ENCODE measurements at places on chromosomes 1 and 21. TPM values are rescaled to one million over a fixed set of nuclear protein-coding genes. Genes with fewer than 3 reads are reported as not detected.

DNA sequence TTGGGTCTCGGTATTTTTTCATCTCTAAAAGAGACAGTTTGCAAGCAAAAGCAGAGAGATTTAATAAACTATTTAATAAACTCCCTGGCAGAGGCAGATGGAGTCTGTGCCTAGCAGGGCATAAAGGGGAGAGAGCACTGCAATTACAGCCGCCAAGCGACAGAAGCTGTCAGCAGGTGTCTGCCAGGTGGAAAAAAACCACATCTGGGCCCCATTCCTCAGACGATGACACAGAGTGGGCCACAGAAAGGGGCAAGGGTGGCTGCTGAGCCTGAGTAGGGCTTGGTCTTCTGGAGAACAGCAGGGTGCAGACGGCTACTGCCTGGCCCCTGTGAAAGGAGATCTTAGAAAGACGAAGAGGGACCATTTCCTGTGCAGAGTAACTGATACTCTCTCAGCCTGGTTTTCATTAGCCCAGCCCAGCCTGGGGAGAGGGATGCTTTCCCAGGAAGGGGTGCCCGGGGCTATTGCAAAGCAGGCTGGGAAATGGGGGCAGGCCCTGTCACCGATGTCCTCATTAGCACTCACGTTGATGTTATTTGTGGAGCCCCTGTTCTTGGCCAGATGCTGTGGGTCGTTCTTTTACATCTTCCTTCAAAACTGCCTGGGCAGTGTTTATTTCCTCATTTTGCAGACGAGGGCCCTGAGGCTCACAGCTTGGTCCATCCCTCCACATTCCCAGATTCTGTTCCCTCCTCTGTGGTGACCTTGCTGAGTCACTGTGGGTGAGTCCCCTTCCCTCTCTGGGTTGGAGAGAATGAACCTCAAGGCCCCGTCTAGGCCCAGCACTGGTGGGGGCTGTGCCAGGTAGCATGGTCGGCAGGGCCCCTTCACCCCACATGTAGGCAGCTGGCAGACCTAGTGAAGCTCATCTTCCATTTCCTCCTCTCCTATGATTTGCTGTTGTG is 472.7 kb downstream of the PTPRU start:
- peaks cover 41% of the 10 kb centered on the region for H3K27me3 ChIP-seq
- DNase-seq: no peak
- H3K27ac ChIP-seq: peak overlapping the region; percentile 24
- H3K36me3 ChIP-seq: no peaks in the 10 kb centered on the region

- H3K4me3 ChIP-seq: no peak overlapping the region
- no peaks in the 10 kb centered on the region for H3K36me3 ChIP-seq
- no peak overlapping the region for H3K27ac ChIP-seq
- no peak for DNase-seq
- H3K4me1 ChIP-seq: no peaks in the 10 kb centered on the region
Observed at GRCh38 chr1:240008298-240008697, 83.4 kb upstream of the FMN2 start.

- H3K4me3 ChIP-seq: peak overlapping the region; percentile 84
- DNase-seq: peak; percentile 54
- H3K36me3 ChIP-seq: peaks cover 2% of the 10 kb centered on the region
- peak overlapping the region; percentile 96 for H3K27ac ChIP-seq
- peaks cover 2% of the 10 kb centered on the region for H3K27me3 ChIP-seq
Observed at GRCh38 chr21:15063081-15063813, 1.6 kb downstream of the NRIP1 start.

DNA sequence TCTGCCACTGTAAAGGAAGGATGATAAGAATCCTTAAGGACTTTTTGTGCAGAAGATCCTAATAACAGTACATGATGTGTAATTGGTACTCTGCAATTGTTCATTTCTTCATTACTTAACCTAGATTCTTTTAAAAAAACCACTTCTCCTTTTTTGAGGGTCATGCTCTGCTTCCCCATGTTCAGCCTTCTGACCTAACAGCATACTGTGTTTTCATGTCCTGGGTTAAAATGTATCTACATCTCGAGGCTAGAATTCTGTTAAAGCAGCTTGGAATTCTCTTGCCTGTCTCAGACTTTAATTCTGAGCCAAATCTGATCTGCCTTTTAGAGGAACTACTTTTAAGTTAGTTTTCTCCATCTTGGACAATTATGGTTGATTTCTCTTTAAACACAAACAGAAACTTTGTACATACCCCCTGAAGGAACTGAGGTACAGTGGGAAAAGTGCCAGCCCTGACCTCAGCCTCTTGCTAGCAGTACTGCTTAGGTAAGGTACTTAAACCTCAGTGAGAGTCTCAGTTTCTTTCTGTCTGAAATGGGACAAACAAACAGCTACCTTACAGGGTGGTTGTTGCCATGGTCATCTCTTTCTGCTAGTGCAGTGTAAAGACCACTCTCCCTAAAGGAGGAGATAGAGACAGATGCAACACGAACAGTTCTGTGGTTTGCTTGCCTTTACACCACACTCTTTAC is 103.2 kb upstream of the DYNLT5 start:
- H3K4me3 ChIP-seq: no peak overlapping the region
- no peaks in the 10 kb centered on the region for H3K4me1 ChIP-seq
- peaks cover 10% of the 10 kb centered on the region for H3K27me3 ChIP-seq
- H3K36me3 ChIP-seq: no peaks in the 10 kb centered on the region
- DNase-seq: no peak
- H3K27ac ChIP-seq: no peak overlapping the region

DNA sequence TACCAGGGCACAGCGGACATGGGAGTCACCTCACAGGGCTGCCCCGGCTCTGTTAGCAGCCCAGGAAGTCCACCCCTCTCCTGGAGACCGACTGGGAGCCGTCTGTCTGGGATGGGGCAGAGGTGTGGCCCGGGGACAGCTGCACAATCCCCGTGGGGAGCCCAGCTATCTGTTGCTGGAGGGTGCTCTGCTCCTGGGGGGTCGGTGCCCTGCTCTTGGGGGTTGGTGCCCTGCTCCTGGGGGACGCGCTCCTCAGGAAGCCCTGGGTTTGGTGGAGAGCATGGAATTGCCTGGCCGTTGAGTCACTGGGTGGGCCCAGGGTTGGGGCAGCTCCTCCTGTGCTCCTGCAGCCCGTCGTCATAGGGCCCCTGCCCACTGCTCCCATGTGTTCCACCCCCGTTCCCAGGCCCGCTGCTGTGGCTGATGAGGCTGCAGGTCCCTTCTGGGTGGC is 39.3 kb downstream of the AGPAT3 start:
- no peak overlapping the region for H3K27ac ChIP-seq
- no peak overlapping the region for H3K4me3 ChIP-seq
- H3K4me1 ChIP-seq: peaks cover 3% of the 10 kb centered on the region
- H3K27me3 ChIP-seq: no peaks in the 10 kb centered on the region
- DNase-seq: no peak

DNA sequence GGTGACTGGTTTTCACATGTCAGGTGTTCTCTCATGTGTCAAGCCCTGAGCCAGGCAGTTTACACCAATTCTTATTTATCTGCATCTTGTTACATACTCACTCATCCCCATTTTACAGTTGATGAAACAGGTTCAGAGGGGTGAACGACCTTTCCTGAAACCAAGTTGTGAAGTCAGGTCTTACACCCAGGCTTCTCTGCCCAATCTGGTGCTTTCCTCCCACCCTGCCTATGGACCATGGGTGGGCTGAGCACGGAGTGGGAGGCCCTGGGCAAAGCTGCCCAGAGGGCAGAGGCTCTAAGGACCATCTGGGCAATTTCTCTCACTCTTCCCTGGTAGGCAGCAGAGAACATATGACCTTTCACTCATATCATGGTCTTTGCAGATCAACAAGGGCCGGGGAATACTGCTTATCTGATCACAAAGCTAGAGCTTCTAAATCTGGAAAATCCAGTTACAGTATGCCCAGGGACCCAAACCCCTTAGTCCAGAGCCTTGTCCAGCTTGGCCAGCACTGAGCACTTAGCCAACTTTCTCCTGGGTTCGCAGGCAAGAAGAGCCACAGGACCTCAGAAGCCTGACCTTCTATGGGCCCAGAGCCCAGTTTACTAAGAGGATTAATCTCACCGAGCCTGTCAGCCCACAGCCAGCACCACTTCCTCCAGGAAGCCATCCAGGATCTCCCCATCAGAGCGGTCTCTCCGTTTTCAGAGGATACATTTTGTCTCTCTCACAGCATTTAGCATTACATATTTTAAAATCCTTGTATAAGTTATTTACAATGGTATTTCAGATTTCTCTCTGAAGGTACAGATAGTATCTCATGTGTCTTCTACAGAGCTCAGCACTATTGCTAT is 16.0 kb upstream of the TTC39A start:
- H3K36me3 ChIP-seq: no peaks in the 10 kb centered on the region
- no peak overlapping the region for H3K4me3 ChIP-seq
- no peak for DNase-seq
- peaks cover 2% of the 10 kb centered on the region for H3K4me1 ChIP-seq

DNA sequence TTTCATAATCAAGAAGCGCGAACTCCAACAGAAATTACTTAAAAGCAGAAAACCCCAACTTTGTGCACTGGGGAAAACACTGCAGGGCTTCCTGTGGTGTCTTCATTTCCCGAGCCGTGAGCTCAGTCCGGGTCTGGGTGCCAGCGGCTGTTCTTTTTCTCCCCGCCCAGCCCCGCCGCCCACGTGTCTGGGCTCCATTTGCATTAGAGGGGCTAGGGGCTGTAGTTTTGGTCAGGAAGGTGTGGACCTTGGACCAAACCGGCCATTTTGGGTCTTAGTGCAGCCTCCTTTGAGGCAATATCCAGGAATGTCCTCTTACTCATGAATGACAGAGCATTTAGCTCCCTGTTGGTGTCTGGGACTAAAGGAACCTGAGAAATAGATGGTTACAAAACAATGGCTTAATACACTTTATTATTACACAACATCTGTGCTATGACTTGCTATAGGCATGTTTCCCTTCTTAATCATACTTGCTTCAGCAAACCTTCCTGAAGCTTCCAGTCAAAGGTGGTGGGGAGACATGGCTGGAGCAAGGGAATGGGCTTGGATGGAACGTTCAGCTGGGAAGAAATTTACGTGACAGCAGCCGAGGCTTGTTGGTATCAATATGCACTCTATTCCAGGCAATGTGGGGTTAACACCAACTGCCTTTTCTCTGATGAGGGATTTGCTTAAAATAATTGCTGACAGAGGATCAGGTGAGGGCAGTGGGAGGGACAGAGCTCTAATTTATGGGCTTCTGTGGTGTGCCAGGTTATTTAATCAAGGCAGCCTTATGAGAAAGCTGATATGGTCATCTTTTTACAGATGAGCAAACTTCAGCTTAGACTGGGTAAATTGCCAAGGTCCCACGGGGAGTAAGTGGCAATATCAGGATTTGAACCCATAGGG is 1.1 kb downstream of the AGTRAP start:
- peak; percentile 71 for DNase-seq
- H3K36me3 ChIP-seq: no peaks in the 10 kb centered on the region
- H3K27me3 ChIP-seq: no peaks in the 10 kb centered on the region
- peaks cover 50% of the 10 kb centered on the region for H3K4me1 ChIP-seq

DNA sequence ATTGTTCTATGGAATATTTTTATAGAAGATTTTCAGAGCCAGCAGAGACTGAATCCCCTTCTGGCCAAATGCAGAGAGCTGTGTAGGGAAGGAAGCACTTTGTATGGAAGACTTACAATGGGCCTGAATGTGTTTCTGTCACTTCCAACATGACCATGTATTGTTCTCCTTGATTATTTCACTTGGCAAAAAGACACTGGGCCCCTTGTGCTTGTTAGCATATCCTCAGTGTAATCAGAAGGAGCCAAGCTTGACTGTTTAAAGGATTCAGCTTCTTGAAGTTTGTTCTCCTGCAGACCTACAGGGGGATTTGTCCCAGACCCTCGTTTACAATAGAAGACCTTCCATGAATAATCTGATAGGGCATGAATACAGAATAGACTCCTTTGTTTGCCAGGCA is 48.1 kb upstream of the UBE2U start:
- peaks cover 7% of the 10 kb centered on the region for H3K27me3 ChIP-seq
- H3K27ac ChIP-seq: no peak overlapping the region
- H3K4me1 ChIP-seq: no peaks in the 10 kb centered on the region
- H3K4me3 ChIP-seq: no peak overlapping the region

DNA sequence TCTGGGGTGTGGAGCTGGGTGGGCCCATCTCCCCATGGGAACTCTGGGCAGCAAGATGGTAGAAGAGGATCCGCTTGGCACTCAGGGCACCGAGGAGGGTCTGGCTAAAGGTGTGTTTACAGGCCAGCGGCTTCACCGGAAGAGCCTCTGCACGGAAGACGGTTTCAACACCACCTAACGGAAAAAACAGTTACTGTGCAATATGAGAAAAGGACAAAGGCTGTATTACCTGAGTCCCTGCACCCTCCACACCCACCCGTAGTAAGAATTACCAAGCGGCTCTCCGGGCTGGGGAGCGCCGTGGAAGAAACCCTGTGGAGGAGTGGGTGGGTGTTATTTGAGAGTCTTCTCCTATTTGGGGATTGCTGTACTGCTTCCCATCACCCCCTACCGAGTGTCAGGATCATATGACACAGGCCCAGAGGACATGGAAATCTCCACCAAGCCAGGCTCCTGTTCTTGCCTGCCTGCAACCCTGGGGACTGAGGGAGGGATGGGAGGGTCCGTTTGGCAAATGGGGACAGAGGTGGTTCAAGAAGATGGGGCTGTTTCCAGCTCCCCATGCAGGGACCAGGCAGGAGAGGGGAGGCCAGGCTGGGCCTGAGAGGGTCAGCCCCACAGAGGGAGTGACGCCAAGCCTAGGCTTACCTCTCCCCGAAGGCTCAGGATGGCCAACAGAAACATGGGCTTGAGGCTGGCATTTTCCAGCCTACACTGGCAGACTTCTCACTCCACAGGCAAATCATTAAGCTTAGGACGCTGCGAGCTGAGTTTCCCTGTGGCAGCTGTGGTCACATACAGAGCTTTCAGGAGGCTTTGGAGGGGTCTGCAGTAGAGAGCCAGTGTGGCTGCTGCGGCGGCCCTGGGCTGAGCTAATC is 203.5 kb upstream of the TMEM51 start:
- H3K36me3 ChIP-seq: no peaks in the 10 kb centered on the region
- no peak overlapping the region for H3K27ac ChIP-seq
- no peaks in the 10 kb centered on the region for H3K4me1 ChIP-seq
- no peak for DNase-seq
- no peak overlapping the region for H3K4me3 ChIP-seq
- no peaks in the 10 kb centered on the region for H3K27me3 ChIP-seq

- no peak overlapping the region for H3K4me3 ChIP-seq
- no peaks in the 10 kb centered on the region for H3K36me3 ChIP-seq
- no peaks in the 10 kb centered on the region for H3K4me1 ChIP-seq
- no peak for DNase-seq
- peaks cover 17% of the 10 kb centered on the region for H3K27me3 ChIP-seq
Observed at GRCh38 chr1:233744779-233745513, 131.0 kb downstream of the KCNK1 start.

DNA sequence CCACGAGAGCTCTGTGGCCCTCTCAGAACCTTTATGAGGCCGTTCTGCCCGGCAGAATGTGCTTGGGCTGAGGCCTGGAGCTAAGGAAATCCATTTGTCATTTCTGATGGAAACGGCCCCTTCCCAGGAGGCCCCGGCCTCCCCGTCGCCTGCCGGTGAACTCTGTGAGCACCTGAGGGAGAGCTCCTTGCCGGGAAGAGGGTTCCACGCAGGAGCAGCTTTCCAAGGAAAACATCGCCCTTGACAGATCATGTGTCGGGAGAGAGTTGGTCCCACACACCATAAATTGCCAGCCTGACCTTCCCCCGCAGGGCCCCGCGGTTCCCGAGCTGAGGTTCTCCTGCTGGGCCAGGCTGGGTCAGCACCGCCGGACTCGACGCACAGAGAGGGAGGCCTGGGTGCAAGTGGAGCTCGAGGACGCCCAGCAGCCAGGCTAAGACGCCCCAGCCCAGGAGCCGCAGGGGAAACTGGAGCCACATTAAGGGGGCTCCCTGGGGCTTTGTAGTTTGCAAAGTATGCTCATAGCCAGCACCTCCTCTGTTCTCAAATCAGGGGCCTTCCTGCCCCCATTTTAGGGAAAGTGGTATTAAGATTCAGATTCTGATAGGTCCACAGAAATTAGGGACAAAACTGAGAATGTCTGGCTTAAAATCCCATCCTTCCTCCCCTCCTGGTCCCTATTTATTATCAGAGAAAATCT is 239.5 kb downstream of the FOXD2 start:
- no peak overlapping the region for H3K27ac ChIP-seq
- no peaks in the 10 kb centered on the region for H3K4me1 ChIP-seq

The CHIA gene
- total RNA-seq: not detected
